Central memory CD8-positive, alpha-beta T cell (primary cell): ENCODE measurements at places on chromosomes 16 and 17.

DNA sequence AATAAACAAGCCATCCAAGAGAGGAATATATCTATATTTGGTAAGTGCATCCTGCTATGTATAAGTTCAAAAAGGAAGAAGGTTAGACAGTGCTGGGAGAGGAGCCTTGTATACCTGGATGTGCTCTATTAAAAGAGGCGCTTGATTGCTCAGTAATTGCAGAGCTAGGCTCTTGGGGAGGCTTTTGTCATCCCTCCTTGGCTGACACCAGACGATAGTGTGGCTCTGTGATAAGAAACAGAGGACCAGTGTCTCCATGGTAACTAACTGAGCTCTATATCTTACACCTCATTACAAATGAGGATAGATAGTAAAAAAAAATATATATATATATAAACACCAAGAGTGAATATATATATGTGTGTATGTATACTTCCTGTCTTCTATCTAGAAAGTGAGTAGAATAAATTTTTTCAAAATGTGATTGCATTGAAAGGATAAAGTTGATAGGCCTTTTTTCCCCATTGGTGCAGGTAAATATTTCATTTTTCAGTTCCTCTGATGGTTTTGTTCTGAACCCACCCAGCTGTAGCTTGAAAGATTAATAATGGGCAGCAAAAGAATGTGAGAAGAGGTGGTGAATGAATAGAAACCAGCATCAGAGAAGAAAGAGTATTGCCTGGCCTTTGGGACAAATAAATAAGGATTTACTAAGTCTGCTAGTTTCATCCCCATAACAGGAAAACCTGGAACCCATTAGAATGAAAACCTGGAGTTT is 303.7 kb downstream of the ZFHX3 start:
- DNase-seq = no peak

GRCh38 chr16:46638947-46639925 is 18.1 kb upstream of the SHCBP1 start:
- DNase-seq = no peak

DNA sequence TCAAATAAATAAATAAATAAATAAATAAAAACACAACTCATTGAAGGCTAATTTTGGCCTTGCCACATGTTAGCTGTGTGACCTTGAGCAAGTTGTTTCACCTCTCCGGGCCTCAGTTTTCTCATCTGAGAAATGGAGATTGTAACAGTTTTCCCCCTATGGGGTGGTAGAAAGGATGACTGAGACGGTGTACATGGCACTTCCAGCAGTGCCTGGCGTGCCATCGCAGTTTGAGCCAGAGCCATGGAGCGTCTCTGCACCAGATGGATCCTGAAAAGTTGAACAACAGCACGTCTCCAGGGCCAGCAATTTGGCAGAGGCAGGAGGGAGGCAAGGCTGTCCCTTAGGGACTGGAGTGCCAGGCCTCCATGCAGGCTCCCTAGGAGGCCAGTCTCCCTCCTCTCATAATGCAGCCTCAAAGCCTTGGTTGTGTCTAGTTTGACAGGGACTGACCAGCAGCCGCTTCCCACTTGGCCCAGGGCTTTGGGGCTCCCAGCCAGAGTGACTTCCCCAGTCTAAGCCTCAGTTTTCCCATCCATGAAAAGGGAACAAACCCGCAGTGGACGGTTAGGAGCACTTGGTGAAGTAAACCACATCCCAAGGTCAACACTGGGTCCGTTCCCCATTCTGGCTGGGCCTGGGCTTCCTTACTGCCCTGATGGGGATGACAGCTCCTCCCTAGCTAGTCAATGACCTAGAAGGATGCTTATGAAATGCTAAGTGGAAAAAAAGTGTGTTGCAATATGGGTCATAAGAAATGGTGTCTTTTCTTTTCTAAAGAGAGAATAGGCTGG is 19.3 kb downstream of the SOCS1 start:
- no peak for DNase-seq

DNA sequence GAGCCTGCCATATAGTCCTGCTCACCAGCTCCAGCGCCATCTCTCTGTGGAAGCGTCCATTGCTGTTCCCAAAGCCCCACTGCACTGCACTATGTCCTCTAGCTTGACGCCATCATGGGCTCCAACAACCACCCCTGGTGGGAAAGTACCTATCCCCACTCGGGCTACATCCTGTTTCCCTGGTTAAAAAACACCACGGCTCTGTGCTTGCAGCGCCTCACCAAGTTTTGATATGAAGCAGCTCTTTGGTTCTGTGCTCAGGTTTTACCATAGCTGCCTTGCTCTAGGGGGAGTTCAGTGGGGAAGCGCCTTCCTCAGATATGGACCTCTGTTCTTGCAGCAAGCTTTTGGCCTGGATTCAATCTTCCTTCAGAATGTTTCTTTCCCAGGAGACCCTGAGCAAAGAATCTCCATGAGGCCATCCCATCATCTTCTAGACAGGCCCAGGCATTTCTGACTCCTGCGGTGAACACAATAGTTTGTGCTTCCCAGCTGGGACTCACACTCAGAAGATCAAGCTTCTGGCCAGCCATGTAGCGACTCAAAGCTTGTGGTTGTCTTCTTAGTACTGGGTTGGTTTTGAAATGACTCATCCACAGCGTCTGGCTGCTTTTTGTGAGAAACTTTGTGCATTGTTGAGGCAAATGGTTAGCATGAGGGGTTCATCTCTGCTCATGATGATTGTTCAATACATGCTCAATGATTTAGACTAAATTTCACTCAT is 39.5 kb downstream of the DYNLRB2 start:
- DNase-seq = peak; percentile 56

GRCh38 chr17:17944743-17945142 is 27.5 kb downstream of the TOM1L2 start:
- no peak for DNase-seq

DNA sequence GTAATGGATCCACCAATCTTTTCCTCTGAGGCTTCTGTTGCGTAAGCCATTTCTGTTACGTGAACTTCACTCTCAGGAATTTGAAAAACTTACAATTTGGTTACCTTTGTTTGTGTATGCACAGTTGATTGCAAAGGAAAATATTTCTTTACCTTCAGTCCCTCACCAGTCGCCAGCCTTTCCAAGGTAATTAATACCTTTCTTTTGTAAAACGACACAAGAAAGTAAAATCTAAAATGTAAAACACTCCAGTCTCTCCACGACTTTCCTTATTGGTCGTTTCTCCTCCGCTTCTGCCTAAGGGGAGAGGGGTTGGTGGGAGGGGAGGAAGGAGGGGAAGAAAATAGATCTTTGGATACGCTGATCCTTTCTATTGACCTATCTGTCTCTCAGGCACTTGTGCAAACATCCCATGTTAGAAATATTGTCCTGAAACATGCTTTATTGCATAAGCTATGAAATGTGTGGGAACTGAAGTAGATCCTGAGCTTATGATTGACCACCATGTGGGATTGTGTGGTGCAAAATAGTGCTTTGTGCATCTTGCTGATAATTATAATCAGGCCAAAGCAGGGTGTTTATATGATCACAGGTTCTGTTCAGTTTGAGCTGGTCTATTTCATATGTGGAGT is 32.4 kb upstream of the EFCAB13 start:
- DNase-seq = no peak

DNA sequence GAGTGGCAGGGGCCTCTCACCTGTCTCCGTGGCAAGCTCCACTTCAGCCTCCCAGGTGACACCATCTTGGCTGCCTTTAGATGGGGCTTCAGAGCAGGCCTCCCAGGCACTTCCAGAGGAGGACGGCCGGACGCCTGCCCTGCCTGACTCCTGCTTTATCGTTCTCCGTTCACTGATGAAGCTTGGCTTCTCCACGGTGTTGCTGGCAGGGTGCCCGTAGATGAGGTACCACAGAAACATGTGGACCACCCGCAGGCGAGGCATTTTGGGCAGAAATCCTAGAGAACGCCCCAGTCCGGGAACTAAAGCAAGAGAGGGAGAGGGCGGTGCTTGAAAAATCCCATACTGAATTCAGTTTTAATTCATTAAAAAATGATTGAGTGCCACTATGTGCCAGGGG is 54.5 kb downstream of the GTF3C1 start:
- no peak for DNase-seq

DNA sequence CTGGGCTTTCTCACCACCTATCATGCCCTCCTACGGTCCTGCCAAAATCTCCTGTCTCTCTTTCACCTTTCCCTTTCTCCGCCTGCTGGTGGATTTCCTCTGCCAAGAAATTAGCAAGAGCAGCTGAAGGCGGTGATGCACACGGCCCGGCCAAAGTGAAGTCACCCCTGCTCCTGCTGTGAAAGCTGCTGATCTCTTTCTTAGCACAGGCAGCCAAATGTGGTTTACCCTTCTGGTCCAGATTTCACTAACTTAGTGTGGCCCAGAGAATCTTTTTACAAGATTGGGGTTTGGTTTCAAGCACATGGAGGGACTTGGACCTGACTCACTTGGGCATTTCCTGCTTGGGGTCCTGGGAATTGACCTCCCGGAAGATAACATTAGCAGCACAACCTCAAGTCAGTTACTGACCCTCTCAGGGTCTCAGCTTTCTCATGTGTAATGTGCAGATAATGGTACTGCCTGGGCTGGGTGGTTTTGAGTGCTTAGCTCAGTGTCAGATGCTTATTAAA is 155.7 kb downstream of the SOCS1 start:
- DNase-seq = no peak

GRCh38 chr17:3826191-3826590 is 19.9 kb downstream of the NCBP3 start:
- no peak for DNase-seq

DNA sequence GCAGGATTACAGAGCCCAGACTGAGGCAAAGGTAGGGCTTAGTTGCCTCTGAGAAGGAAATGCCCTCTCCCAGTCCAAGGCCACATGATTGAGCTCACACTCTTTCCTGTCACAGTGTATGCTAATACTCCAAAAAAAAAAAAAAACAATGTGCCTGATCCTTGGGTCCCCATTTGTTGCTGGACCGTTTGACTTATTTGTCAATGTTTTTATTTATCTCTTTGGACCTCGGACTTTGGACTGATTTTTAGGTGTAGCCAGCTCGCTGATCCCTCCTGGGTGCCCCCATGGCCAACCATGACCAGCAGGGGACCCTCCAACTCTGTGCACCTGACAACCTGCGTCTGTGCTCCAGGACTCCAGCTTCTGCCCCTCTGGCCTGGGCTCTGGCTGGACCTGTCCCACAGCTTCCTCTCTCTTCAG is 622 bp upstream of the CCL16 start:
- DNase-seq = no peak

DNA sequence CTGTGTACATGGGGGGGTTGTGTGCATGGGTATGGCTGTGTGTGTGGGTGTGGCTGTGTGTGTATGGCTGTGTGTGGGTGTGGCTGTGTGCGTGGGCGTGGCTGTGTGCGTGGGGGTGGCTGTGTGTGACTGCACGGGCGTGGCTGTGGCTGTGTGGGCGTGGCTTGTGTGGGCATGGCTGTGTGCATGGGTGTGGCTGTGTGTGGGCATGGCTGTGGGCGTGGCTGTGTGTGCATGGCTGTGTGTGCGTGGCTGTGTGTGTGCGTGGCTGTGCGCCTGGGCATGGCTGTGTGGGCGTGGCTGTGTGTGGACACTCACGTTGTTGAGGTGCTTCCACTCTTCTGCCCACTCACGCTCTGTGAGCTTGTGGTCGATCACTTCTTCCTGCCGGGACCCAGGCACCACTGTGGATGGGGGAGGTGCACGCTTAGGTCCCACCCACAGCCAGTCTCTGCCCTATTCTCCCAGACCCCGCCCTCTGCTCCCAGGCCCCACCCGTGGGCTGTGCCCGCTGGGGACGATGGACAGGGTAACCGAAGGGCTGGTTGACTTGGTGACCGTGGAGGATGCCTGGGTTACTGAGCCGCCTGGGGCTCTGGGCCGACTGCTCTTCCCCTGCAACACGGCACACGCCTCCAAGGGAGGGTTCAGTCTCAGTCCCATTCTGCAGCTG is 16.0 kb upstream of the PABPN1L start:
- DNase-seq = no peak

GRCh38 chr17:2259769-2260536 is 43.6 kb downstream of the SMG6 start:
- DNase-seq = peak; percentile 46
